ENCODE measurements at places on chromosomes 16 and 17.

- no peak for DNase-seq
Measured at GRCh38 chr16:83247767-83248372, 559.9 kb upstream of the HSBP1 start.

DNA sequence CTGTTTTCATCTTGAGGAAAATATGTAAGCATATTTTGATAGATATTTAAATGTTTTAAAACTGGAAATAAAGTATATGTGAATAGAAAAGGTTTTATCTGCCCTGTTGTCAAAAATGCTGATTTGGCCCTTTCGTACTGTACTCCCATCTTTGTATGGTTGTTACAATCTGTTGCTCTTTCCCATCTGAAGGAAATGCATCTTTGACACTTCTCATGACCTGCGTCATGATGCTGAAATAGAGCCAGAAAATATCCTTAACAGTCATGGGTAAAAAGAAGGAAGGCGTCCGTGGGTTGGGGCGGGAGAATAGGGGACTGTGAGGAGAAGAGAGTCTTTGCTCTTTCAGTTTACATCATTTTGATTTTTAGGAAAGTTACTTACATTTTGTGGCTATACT is 327.7 kb downstream of the BCAS3 start:
- DNase-seq: no peak

- DNase-seq: no peak
Measured at GRCh38 chr16:3460121-3460520, 16.6 kb downstream of the NAA60 start.

GRCh38 chr17:39636927-39637736 is at the start of gene STARD3:
Gene STARD3 (plus strand): TSS chr17:39637144. CDS start chr17:39653532, 16,388 bp downstream.
- DNase-seq: peak; percentile 52

- DNase-seq: no peak
Measured at GRCh38 chr16:67606632-67607031, 38.3 kb upstream of the CARMIL2 start.

- no peak for DNase-seq
Measured at GRCh38 chr16:67271446-67271845, 7.9 kb upstream of the PLEKHG4 start.

DNA sequence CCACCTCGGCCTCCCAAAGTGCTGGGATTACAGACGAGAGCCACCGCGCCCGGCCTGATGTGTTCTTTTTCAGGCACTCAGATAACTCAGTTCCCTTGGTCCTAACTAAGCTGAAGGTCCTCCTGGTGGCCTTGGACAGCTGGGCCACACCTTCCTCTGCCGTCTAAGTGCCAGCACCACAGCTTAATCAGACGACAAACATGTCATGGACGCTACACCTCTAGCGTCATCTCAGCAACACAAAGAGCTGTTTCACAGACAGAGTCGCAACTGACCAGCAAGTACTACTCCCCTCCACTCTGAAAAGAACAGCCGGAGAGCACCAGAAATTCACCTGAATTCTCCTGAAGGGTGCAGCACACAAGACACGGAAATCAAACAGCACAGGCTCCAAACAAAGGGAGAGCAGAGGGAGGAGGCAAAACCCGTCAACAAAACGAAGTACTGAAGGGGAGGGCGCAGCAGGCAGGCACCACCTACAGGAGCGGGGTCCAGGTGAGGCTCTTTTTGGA is 4.4 kb downstream of the TRAP1 start:
- no peak for DNase-seq

GRCh38 chr16:3157229-3158025 is 22.6 kb downstream of the ZNF213 start:
- peak; percentile 53 for DNase-seq

- no peak for DNase-seq
Measured at GRCh38 chr16:2237493-2238149, 1.4 kb downstream of the DNASE1L2 start.

DNA sequence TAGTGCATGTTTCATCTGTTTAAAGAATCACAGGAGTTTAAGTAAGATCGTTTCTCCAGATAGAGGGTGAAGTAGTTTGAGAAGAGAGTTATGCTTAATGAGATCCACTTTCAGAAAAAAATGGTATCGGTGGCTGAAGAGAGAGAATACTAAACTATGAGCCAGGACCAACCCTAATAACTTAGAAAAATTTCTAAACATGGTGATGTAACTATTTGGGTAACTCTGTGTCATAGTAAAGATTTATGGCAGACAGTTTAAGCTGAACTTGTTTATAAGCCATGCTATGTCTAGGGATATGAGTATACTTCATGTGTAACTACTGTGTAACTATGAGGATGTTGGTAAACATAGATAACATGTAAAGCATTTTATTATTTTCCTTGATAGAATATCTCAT is 489.5 kb downstream of the KCNJ2 start:
- no peak for DNase-seq

DNA sequence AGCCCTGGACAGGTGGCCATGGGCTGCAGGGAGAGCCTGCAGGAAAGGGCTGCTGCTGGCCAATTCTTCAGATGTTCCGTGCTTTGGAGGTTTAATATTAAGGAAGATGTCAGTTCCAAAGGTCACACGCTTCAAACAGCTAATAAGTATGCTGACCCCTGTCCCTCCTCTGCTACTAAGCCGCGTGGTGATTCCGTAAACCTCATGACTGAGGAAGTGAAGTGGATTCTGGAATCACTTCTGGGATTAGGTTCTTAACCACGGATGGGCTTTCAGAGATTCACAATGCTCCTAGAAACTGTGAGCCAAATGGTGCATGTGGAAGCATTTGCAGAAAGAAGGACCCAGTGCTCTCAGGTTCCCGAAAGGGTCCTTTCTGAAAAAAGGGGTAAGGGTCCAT is 28.5 kb upstream of the ERN1 start:
- no peak for DNase-seq

- DNase-seq: no peak
Measured at GRCh38 chr17:75570034-75570676, 17.4 kb upstream of the MYO15B start.

DNA sequence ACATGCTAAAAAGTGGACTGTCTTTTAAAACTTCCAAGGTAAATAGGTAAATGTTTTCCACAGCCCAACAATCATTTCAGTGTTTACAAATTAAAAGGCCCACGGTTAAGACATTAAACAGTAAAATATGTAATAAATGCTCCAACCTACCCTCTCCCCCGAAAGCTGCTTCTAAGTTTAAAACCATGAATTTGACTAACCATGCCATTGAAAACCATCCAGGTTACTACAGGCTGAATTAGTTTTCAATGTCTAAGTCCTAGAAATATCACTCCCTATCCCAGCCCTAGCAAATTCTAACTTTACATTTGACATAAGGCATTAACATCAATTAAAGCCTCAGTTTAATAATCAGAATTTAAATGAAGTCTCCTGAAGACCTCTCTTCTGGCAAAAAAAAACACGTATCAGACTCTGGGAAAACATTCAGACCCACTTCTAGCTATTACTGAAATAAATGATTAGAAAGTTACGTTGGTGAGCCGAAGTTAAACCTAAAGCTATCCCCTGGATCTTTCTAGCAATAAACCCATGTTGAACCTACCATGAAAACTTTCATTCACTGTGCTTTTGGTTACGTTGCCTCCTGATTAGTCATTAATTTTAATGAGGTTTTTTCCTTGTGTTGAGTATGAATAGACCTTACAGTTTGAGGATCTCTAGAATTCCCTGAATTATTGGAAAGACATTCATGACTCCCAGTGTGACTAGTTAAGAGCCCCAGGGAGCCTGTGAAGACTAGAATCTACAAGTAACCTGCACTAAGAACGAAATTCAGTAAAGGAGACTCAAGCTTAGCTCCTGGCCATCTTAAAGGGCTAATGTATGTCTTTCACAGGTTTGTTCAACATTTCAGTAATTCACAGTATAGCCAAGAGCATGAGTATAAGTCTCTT is 1.7 kb upstream of the POLG2 start:
- no peak for DNase-seq

DNA sequence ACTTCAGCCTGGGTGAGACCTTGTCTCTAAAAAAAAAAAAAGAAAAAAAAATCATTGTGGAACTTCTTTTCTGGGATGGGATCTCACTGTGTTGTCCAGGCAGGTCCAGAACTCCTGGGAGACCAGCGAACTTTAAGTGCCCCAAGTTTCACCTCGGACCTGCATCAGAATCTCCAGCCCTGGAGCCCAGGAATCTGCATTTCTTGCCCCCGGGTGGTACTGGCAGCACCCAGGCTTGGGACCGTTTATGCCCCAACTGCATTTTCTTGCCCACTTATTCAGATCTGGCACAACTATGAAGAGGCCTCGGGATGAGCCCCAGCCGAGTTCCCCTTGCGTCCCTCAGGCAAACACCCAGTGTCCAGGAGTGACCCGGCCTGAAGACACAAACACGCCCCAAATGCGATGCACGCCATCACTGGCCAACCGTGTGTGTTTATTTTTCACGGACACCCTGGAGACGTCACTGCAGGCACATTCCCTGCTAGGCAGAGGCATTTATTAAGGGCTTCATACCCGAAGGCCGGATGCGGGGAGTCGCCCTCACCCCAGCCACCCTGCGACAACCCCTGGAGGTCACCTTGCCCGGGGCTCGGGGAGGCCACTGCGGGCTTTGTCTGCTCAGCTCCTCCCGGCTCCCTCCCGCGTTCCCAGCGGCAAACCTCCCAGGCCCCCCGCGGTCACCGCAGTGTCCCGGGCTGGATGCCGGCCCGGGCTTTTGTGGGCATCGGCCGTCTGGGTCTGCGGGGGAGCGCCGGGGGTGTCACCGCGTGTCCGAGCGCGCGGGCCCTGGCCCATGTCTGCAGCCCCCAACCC is 684 bp upstream of the SPIRE2 start:
- no peak for DNase-seq

- no peak for DNase-seq
Measured at GRCh38 chr16:57357330-57358085, 1.1 kb upstream of the CCL22 start.

GRCh38 chr17:58312021-58312630 is 16.5 kb downstream of the TSPOAP1 start:
- no peak for DNase-seq

DNA sequence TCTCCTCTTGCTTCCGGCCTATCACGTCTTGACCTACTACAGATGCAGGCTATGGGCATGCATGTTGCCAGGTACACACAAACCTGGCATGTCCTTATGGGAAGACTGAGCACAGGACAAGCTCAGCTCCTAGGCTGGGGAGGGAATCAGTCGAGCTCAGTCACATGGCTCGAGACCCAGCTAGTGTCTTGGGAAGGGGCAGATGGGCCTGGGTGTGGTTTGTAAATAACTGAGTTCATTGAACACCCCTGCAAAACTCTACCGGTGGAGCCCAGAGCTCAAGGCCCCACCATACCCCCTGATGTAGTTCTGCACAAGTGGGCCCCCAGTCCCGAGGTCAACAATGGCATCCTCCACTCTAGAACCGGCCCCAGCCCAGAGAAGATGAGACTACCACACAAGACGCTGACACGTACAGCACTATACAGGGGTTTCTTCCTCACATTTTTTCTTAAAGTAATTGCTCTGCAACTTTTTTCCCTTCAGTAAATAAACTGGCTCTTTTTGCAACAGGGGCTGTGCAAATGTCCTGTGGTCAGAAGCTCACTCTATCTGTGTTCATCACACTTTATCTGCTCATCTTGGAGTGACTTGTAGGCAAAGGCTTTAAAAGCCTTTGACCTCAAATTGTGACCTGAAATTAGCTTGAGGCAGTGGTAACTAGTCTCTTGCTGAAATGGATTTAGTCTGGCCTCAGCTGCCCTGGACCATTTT is 22.9 kb downstream of the ZNHIT3 start:
- DNase-seq: no peak

Measured in NCI-H2081 treated with DMSO at 0.1 percent for 48 hours (cell line).